Renal cortical epithelial cell (primary cell): ENCODE measurements at places on chromosomes 1 and 21.

GRCh38 chr1:227901906-227902640 lies 45.7 kb downstream of the WNT9A start:
- no peak for DNase-seq

DNA sequence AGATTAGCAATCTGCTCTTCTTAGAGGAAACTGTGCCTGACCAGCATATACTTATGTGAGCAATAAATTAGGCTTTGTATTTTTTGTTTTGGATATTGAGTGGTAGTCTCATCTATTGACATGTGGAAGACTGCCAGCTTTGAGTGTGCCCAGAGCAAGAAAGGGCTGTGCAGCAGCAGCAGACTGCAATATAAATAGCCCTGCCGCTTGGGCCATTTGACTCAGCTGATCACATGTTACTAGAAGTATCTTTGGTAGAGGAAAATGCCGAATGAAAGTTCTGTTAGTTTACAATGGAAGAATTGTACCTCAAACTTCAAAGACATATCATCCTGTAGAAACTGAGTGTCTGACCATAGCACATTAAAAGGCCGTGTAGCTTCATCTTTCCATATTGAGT lies 9.1 kb upstream of the PSMB2 start:
- DNase-seq = no peak

DNA sequence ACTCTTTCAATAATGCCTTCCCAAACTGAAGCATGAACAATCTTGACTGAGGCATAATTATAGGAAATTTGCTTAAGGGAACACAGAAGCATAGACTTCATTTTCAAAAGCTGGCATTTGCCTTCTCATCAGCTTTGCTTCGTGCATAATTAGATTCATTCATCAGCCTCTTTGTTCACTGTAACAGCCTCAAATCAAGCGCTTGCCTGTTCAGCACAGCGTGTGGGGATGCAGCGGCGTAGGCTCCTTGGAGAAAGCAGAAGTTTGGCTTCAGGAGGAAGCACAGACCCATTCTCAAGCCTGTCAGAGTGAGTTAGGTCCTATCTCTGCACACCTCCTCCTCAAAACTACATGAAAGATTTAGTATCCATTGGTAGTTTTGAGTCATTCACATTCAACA lies 246.4 kb upstream of the MAP1LC3C start:
- DNase-seq = no peak

DNA sequence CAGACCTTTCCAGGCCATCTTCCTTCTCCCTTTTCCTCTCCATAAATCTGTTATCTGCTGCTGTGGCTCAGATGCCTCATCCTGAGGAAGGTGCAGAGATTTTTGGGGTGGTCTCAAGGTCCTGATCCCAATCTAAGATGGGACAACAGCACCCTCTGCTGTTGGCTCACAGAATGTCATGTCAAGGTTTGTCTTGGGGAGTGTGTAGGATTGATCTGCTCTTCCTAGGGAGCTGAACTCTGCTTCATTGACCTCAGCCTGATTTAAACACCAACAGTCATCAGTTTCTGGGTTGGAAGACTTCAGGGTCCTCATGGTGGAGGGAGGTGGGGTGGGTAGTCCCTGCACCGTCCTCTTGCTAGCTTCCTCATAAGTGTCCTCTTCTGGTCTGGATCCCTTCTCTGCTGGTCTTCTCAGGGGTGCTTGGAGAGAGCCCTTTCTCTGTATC lies 62.8 kb upstream of the LAX1 start:
- peak; percentile 25 for DNase-seq

DNA sequence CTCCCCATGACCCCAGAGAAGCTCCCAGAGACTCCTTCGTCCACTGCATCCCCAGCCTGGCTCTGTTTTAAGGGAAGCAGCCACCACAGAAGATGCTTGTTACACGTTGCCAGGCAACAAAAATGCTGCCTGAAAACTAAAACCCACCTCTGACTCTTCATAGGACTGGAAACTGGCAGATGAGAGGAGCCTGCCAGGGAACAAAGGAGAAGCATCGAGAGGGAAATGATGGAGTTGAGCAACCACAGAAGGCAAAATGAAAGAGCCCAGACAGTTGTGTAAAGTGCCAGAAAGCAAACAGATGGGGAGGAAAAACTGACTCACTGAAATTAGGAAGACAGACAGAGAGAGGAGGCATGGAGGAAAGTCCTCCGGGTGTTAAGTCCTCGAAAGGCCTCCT lies 118.4 kb downstream of the KCNN3 start:
- DNase-seq = no peak

- no peak for DNase-seq
Measured at GRCh38 chr1:95254959-95255358, 20.9 kb downstream of the RWDD3 start.

- DNase-seq = no peak
Measured at GRCh38 chr1:2592672-2593071, 6.1 kb downstream of the PRXL2B start.

DNA sequence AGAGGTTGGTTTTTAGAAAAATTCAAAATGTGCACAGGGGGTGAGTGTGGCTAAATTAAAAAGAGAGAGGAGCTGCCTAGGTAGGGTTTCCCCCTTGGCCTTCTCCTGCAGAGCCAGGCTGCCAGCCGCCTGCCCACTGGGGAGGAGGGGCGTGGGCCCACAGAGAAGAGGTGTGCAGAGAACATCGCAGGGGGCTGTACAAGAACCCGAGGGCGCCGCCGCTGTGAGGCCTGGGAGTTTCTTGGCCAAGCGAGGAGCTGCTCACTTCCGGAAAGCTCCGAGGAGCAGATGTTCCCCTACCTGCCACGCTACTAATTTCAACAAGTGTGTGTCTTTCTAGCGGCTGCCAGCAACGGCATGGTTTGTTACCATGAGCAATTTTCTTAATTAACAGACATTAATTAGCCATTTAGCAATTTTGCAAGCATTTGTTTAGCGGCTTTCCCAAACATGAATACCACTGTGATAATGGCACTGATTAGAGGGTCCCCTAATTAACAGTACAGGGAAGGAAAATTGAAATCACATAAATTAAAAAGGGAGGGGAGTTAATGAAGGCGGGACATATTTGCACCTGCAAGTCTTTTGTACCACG lies 59.7 kb downstream of the MRPL37 start:
- DNase-seq = no peak

GRCh38 chr1:154703170-154703569 lies 95.2 kb upstream of the ADAR start:
- DNase-seq = no peak

DNA sequence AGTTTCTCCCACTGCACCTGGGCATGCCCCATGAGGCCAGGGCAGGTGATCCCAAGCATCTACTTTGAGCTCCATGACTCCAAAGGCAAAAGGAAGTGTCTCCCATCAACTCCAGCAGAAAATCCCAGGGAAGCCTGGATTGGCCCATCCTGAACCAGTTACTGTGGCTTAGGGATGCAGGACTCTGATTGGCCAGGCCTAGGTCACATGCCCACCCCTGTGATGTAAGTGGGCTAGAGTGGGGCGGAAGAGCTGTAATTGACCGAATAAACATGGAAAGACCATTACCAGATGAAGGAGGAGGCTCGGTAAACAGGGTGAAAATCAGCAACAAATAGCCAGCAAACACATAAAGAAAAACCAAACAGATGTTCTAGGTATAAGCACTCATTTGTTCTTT lies 45.2 kb downstream of the MATN1 start:
- no peak for DNase-seq

- DNase-seq = no peak
Measured at GRCh38 chr1:179825798-179826460, 51.7 kb downstream of the TOR1AIP2 start.

- DNase-seq = no peak
Measured at GRCh38 chr1:1005774-1006304, 5.9 kb upstream of the HES4 start.
